ENCODE measurements at places on chromosomes 1 and 21.

- DNase-seq, result no peak
These were observed 21.1 kb downstream of the C2CD2 start for GRCh38 chr21:41932576-41933312.

- DNase-seq, result no peak
These were observed 32.9 kb downstream of the RASAL2 start for GRCh38 chr1:178126741-178127185.

GRCh38 chr1:19179597-19180264 lies 30.3 kb downstream of the UBR4 start:
- DNase-seq, result no peak

GRCh38 chr1:46117810-46118494 lies 14.5 kb downstream of the PIK3R3 start:
- DNase-seq, result no peak

GRCh38 chr1:171961861-171962260 lies 120.6 kb downstream of the DNM3 start:
- DNase-seq, result no peak

- peak; percentile 47 for DNase-seq
These were observed 771 bp upstream of the RAD54L start for GRCh38 chr1:46246548-46247435.

DNA sequence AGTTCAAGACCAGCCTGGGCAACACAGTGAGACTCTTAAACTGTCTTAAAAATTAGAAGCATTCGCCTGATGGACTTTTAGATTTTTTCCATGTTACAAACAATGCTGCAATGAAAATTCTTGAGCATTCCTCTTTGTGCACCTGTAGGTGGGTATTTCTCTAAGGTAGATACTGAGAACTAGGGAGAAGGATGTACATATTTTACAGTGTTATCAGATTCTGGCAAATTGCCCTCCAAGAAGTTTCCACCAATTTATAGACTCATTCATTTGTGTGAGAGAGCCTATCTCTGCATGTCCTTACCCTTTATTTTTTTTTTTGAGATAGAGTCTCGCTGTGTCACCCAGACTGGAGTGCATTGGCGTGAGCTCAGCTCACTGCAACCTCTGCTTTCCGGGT lies 12.3 kb upstream of the LEFTY2 start:
- no peak for DNase-seq

All from stimulated activated CD8-positive, alpha-beta memory T cell treated with anti-CD3 and anti-CD28 coated beads, Interleukin-7, amount 100 ng/mL, for 24 hours (primary cell).